Hair follicle dermal papilla cell (primary cell): ENCODE measurements at places on chromosomes 2 and 18. TPM values are rescaled to one million over a fixed set of nuclear protein-coding genes. Genes with fewer than 3 reads are reported as not detected.

SOCS6 gene
- 42.5 and 49.7 TPM in 2 replicates for total RNA-seq

MYO1B gene
- total RNA-seq, result 274 and 293 TPM in 2 replicates

ERFE gene
- 2.9 and 3.2 TPM in 2 replicates for total RNA-seq

MEP1B gene
- 0.12 TPM in 1 of 2 replicates, not detected in the other for total RNA-seq

ELOA2 gene
- not detected in 2 replicates for total RNA-seq

FOXI3 gene
- not detected in 2 replicates for total RNA-seq

TSHZ1 gene
- total RNA-seq, result 7.2 and 9.6 TPM in 2 replicates

VPS4B gene
- total RNA-seq, result 47.4 and 47.5 TPM in 2 replicates

TMEM178A gene
- 0.24 TPM in 1 of 2 replicates, not detected in the other for total RNA-seq

PFN4 gene
- total RNA-seq, result 0.16 and 0.97 TPM in 2 replicates

DGUOK gene
- total RNA-seq, result 48.4 and 49.5 TPM in 2 replicates

CFC1 gene
- total RNA-seq, result not detected in 2 replicates

AGXT gene
- total RNA-seq, result not detected in 2 replicates

HOXD3 gene
- 19.2 and 22.4 TPM in 2 replicates for total RNA-seq

TWIST2 gene
- total RNA-seq, result 46.2 and 75.4 TPM in 2 replicates

DQX1 gene
- total RNA-seq, result 0.16 TPM in 1 of 2 replicates, not detected in the other

DNAJC27 gene
- total RNA-seq, result 3.9 and 7.0 TPM in 2 replicates

TMEM37 gene
- 0.32 TPM in 1 of 2 replicates, not detected in the other for total RNA-seq

PDE1A gene
- 3.2 and 5.0 TPM in 2 replicates for total RNA-seq

TDRD15 gene
- not detected in 2 replicates for total RNA-seq

C2orf78 gene
- not detected in 2 replicates for total RNA-seq

NYAP2 gene
- total RNA-seq, result not detected in 2 replicates

IL1R1 gene
- total RNA-seq, result 143 and 176 TPM in 2 replicates

LINC00305 gene
- total RNA-seq, result not detected in 2 replicates

FBXO48 gene
- total RNA-seq, result 0.16 and 0.49 TPM in 2 replicates

SERPINB10 gene
- total RNA-seq, result 0.16 TPM in 1 of 2 replicates, not detected in the other

CCDC68 gene
- 3.6 and 3.9 TPM in 2 replicates for total RNA-seq

LRRC30 gene
- not detected in 2 replicates for total RNA-seq

CPS1 gene
- 21.4 and 25.3 TPM in 2 replicates for total RNA-seq

SERPINB8 gene
- total RNA-seq, result 25.1 and 28.1 TPM in 2 replicates

MAP2 gene
- 13.2 and 23.2 TPM in 2 replicates for total RNA-seq

CYRIA gene
- under 0.01 and 0.24 TPM in 2 replicates for total RNA-seq

MRO gene
- 0.16 and 0.73 TPM in 2 replicates for total RNA-seq

VWA3B gene
- total RNA-seq, result not detected in 2 replicates

SGO2 gene
- 1.7 and 2.3 TPM in 2 replicates for total RNA-seq

LRATD1 gene
- total RNA-seq, result 1.3 and 4.9 TPM in 2 replicates

DSC2 gene
- total RNA-seq, result 0.12 and 0.32 TPM in 2 replicates

TGFA gene
- total RNA-seq, result 0.49 and 1.3 TPM in 2 replicates

NEU4 gene
- not detected in 2 replicates for total RNA-seq

ARHGEF33 gene
- 0.32 and 0.61 TPM in 2 replicates for total RNA-seq

COL6A3 gene
- total RNA-seq, result 4,331 and 7,373 TPM in 2 replicates

EGR4 gene
- total RNA-seq, result 0.12 TPM in 1 of 2 replicates, not detected in the other

MROH2A gene
- total RNA-seq, result not detected in 2 replicates

ZSWIM2 gene
- total RNA-seq, result 0.36 and 0.81 TPM in 2 replicates

CPLX4 gene
- total RNA-seq, result 0.16 and 0.24 TPM in 2 replicates

ZNF385B gene
- total RNA-seq, result under 0.01 TPM in 1 of 2 replicates, not detected in the other

PRR30 gene
- total RNA-seq, result not detected in 2 replicates

ECEL1 gene
- total RNA-seq, result not detected in 2 replicates

GKN2 gene
- not detected in 2 replicates for total RNA-seq

CCDC85A gene
- total RNA-seq, result 2.9 and 3.4 TPM in 2 replicates

ZAP70 gene
- not detected in 2 replicates for total RNA-seq
